ENCODE measurements at places on chromosomes 12 and 14.

- DNase-seq, result no peak
These were observed 10.1 kb upstream of the SPATS2 start for GRCh38 chr12:49357103-49357678.

DNA sequence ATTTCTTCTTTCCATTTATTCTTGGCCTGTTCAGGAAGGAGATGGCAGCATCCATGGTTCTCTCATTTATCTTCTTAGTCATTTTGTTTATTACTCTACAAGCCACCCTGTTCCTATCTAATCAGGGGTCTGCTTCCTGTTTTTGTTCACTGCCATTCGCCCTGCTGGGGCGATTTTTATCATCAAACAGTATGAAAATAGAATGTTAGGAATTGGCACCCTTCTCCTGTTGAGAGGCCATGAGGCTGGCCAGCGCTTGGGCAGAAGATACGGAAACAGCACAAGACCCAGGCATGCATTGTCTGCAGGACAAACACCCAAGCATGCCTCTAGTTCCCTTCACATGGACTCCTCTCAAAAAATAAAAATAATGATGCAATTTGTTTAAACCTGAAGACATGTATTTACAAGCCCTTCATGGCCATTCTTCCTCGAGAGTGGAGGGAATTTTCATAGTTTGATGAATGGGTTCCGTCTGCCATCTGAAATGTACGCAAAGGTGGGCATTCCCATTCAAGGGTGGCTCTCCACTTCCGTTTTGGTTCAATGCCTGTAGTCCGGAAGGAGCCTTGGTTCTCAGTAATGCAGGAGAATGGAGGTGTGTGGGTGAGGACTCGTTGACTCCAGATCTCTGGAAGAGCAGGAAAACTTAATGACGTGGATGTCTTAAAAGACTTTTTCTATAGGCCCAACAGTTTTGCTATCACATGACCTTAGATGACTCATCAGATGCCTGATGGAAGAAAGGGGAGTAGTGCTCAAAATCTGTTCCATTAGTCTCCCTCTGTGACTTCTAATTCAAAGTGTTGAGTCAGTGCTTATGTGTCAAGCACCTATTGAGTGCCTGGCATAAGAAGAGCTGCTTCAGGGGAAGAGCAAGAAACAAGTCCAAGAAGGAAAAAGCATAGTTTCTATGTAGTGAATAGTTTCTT is 252.4 kb upstream of the TBX3 start:
- DNase-seq, result no peak

GRCh38 chr12:13173012-13173932 is 23.3 kb upstream of the EMP1 start:
- no peak for DNase-seq

- no peak for DNase-seq
These were observed 82.0 kb downstream of the NTS start for GRCh38 chr12:85956081-85956480.

GRCh38 chr12:118398940-118399339 is 22.6 kb downstream of the SUDS3 start:
- no peak for DNase-seq

- no peak for DNase-seq
These were observed 209.2 kb downstream of the ALX1 start for GRCh38 chr12:85489194-85489593.

GRCh38 chr14:21974741-21975140 is 301.1 kb upstream of the OR4E1 start:
- DNase-seq, result peak; percentile 56

GRCh38 chr12:11862798-11863197 is 207.9 kb upstream of the BCL2L14 start:
- no peak for DNase-seq

- DNase-seq, result peak; percentile 72
These were observed 34.9 kb upstream of the AEBP2 start for GRCh38 chr12:19404242-19404880.

- DNase-seq, result no peak
These were observed 390.7 kb downstream of the VRK1 start for GRCh38 chr14:97187916-97188315.

GRCh38 chr14:24135584-24135833 is 485 bp upstream of the PSME1 start:
- no peak for DNase-seq

- no peak for DNase-seq
These were observed 121.6 kb downstream of the TMEM132C start for GRCh38 chr12:128388461-128389000.

DNA sequence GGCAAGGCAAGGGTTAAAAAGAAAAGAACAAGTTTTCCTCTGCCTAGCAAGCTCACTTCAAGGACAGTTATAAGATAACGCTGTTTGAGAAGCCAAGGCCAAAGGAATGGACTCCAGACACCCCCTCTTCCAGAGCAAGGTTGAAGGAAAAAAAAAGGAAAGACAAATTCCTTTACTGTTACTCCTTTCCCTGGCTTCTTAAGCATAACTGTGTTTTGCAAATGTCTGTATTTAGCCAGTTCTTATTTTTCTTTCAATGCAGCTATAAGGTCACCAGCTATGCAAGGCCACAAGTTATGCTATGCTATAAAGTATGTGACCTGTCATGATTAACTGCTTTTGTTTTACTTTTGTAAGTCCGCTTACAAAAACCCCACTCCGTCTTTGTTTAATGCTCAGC is 26.6 kb downstream of the ZNF410 start:
- DNase-seq, result no peak

GRCh38 chr12:50103767-50104321 is at the start of gene GPD1:
TSS of gene GPD1 (plus strand) at chr12:50104008. CDS start at chr12:50104051, 43 bp downstream.
- no peak for DNase-seq

GRCh38 chr14:35969310-35969709 is 143.2 kb downstream of the BRMS1L start:
- DNase-seq, result no peak

- no peak for DNase-seq
These were observed 67.4 kb downstream of the PPP2R5E start for GRCh38 chr14:63475761-63476160.

DNA sequence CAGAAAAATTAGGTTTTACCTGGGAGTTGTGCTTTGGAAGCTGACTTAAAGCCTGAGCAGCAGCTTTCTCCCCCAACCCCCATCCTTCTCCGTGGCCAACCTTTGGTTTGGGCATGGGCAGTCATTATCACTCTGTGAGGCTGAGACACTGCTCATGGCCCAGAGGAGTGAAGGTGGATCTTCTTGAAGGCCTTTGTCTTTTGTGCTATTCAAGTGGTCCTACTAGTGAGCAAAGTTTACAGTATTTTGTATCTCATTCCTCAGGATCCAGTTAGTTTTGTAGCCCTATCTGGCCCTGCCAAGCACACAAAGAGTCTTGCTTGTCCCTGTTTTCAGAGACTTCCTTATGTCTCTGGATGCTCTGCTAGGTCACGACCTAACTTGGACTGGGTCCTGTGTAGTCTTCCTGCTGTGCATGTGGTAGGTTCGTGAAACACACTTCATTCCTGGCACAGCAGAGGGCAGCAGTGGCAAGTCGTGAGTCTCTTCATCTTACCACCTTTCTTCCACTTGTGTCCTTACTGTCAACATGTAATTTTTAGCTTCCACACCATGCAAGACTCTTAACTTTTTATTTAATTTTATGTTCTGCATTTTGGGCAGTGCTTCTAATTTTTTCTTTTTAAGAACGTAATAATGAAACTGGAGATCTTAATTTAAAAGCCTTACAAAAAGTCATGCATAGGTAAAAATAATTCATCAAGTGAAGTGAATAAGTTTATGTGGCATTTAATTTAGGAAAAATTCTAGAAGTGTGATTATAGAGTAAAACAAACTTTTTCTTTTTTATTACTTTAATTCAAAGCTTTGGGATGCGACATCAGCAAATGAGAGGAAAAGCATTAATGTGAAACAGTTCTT is 53.7 kb downstream of the APAF1 start:
- peak; percentile 28 for DNase-seq

GRCh38 chr14:68690089-68690958 is 102.5 kb downstream of the ZFP36L1 start:
- DNase-seq, result no peak

DNA sequence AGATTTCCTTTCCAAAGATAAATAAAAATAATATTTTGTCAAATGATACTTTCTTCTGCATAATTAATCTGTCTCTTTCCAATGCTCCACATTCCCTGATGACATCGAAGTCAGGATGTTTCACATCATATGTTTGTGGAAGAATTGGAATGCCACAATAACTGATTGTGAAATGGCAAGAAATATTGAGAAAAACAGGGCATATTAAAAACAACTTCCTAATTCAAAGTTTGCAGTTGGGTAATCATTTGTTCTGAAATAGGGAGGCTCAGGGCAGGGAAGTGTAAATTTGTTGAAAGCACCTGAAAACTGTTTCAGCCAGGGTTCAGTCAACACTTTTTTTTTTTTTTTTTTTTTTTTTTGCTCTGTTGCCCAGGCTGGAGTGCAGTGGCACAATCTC is 50.7 kb downstream of the BCAT1 start:
- no peak for DNase-seq

GRCh38 chr14:92651106-92651757 is 97.2 kb downstream of the LGMN start:
- peak; percentile 80 for DNase-seq

- DNase-seq, result no peak
These were observed 4.7 kb downstream of the ASPG start for GRCh38 chr14:104090071-104090748.

GRCh38 chr14:105627701-105628100 is 101.3 kb downstream of the TMEM121 start:
- DNase-seq, result no peak

DNA sequence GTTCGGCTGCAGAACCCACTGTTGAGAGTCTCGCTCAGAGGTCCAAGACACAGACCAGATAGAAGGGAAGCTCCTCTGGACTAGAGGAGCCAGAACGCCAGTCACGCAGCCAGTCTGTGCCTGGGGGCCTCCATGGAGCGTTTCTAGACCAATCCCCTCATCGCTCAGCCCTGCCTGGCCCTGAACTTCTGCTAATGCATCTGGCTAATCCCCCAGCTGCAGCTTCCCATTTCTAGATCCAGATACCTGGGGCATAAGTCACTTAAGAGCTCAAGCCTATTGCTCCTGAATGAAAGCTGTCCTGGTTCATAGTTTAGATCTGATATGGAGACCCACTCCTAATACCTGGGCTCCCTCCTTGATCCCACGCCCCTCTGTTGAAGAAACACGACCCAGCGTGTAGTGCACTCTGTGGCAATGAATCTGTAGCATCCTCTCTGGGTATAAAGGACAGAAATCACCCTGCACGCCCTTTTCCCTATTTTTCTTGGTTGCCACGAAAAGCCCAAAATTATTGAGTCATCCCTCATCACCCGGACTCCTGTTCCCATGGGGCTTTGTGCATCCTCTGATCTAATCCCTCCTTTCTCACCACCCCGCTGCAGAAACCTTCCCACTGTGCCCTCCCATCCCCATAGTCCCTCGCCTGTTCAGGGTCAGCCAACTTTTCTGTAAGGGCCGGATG is 341.6 kb upstream of the FKBP4 start:
- no peak for DNase-seq

DNA sequence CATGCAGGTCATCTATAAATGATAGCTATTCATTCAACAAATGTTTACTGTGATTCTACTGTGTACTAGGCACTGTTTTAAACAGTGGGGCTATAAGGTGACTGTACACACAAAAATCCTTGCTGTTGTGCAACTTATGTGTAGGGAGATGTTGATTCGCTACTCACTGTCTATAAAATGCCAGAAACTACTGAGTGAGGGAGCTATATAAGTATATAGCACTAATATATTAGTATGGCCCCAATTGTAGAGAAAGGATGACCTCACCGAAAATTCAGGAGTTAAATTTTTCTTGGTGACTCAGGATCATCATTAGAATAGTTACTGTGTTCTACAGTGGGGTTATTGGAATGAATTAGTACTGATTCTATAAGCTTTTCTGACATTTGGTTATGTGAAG is 117.4 kb downstream of the TGFB3 start:
- no peak for DNase-seq

DNA sequence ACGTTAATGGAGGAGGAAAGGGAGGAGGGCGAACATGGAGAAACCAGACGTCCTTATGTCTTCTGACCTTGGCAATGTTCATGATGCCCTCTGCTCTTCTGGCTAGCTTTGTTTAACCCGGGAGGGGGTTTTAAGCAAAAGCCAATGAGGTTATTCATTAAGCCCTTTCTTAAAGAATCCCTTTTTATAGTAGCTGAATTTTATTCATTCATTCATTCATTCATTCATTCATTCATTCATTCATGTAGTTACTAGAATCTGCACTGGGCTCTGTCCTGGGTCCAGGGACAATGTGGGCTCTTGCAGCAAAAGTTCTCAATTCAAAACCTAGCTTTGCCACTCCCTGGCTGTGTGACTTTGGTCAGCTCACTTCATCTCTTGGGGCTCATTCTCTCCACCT is 14.0 kb downstream of the LHX5 start:
- no peak for DNase-seq

GRCh38 chr14:84456946-84457345 is 1073.0 kb upstream of the FLRT2 start:
- DNase-seq, result no peak

- DNase-seq, result no peak
These were observed 88.4 kb downstream of the C12orf75 start for GRCh38 chr12:105418821-105419291.

GRCh38 chr12:29768372-29768771 is 15.4 kb downstream of the TMTC1 start:
- DNase-seq, result no peak

- no peak for DNase-seq
These were observed 155.8 kb upstream of the ATP2B1 start for GRCh38 chr12:89864411-89864810.

DNA sequence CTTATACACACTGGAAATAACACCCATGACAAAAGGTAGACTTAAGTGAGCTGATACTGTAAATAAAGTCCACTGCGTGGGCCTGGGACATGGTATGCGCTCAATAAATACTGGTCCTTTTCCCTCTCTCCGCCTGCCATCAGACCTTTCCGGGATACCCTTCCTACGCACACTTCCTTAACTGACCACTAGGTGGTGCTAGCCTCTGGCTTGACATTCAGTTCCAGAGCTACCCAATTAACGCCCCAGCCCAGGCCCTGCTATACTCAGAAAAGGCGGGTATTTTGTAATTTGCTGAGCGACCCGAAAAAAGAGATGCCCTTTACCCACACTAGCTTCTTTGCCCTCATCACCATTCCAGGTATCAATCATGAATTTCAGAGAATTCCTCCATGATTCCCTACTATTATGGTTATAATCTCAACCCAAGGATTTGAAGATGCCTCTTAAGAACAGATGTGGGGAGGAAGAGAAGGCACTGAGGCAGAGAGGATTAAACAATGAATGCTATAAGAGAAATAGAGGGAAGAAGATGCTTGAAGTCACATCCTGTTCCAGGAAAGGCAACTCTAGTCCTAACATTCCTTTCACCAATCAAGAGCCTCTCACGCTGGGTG is 3.9 kb upstream of the LRP1 start:
- DNase-seq, result peak; percentile 71

GRCh38 chr12:122820838-122821271 is 14.4 kb upstream of the HIP1R start:
- DNase-seq, result no peak

DNA sequence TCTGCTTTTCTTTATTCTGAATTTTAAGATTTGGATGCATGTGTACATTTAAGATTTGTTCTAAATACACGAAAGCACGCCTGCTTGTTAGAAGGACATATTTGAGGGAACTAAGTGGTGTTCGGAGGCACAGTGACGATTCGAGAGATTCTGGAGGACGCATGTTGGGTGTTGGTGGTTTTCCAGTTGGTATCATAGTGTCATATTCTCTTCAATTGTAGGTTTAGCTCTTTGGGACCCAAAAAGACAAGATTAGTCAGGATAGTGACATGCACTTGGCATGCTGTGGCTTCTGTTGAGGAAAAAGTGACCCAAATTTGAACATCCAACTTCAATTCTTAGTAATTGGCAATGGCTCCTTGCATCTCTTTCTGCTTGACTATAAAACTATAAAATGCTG is 30.1 kb downstream of the PRKCH start:
- DNase-seq, result no peak

All from Jurkat, Clone E6-1 (cell line).